ENCODE measurements at places on chromosomes 7 and 10.

- no peak for DNase-seq
Measured at GRCh38 chr7:96179341-96179740, 142.6 kb downstream of the SLC25A13 start.

DNA sequence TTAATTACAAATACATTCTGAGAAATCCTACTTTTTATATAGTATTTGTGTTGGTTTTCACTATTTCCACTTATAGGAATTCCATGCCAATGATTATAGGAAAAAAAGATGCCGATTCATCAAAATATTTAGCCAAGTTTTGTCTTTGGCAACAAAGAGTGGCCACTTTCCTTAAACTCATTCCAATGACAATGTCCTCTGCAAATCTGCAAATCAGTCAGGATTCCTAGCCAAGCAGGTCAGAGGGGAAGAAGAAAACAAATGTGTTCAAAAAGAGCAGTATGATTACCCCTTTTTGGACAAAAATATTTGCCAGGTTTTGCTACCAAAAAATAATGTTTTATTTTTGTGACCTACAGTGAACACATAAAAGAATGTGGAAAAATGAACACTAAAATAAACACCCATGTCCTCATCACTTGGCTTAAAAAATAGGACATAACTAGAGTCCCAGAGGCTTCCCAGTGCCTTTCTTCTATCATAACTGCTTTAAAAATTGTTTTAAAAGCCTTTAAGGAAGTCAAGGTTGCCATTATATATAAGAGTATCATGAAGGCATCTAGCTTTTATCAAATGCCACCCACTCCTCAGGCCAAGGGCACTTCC, 125.9 kb downstream of the ADAM12 start:
- no peak for DNase-seq

DNA sequence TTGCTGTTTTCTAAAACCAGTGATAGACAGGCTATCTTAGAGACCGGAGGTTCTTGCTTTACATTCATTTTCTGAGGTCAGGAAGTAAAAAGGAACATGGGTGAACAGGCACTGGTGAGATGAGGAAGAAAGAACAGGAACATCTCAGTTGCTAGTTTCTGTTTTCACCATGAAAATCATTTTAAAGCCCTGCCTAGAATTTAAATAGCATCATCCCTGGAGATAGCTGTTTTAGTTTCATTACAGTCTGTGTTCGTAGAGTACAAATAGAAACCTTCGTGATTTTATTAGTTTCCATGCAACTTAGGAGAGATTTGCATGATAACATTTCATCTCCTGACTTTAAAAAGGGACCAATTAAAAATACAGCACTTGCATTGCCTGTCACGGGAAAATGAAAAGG, 14.7 kb downstream of the KCNMA1 start:
- DNase-seq: no peak

DNA sequence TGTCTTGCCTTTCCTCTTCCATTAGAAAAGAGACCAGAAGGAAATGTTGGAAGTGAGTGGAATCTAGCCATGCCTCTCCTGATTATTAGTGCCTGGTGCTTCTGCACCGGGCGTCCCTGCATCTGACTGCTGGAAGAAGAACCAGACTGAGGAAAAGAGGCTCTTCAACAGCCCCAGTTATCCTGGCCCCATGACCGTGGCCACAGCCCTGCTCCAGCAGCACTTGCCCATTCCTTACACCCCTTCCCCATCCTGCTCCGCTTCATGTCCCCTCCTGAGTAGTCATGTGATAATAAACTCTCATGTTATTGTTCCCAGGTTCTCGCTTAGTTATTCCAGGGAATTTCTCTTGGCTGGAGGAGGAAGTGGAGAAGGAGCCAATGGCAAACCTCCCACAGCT, 4.2 kb downstream of the TMEM176A start:
- DNase-seq: no peak

DNA sequence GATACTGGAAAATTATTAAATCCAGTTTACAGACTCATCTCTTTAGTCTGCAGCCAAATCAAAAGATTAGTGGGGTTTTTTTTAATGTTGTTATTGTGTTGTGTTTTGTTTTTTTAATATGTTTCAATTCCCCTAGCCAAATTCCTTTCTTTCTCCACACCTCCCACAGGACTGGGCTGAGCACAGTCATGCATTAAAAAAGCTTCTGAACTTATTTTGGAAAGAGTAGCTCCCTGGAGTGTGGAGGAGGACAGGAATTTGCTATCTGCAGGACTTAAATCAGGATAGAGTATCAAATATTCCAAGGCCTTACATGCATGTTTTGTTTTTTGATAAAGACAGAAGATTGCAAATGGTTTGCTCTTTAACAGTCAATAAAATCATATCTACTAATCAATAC, 90.7 kb downstream of the GNAI1 start:
- no peak for DNase-seq

- no peak for DNase-seq
Measured at GRCh38 chr7:121084748-121085336, 96.3 kb downstream of the CPED1 start.

GRCh38 chr10:5434017-5434753, 21.8 kb downstream of the NET1 start:
- DNase-seq: no peak

DNA sequence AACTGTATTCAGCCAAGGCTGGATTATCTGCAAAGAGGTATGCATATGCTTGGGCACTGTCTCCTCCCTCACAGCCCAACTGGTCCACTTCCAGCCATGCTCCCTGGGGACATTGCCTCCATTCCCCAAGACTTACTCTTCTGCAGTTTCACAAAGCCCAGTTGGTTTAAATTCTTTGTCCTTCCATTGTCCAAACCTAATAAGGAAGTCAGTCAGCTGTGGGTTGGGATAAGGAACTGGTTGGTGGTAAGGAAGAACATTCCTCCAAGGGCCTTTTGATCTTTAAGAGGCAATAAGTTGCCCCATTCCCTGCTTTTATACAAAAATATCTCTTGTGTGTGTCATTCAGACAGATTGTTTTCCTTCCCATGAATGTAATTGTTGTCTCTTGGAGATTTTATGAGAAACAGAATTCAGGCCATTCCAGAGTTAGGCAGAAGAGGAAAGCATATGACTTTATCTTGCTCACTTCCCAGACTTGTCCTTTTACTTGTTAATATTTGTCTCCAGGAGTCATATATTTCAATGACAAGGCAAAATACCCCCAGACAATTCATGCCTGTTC, 673.7 kb downstream of the SUGCT start:
- no peak for DNase-seq

DNA sequence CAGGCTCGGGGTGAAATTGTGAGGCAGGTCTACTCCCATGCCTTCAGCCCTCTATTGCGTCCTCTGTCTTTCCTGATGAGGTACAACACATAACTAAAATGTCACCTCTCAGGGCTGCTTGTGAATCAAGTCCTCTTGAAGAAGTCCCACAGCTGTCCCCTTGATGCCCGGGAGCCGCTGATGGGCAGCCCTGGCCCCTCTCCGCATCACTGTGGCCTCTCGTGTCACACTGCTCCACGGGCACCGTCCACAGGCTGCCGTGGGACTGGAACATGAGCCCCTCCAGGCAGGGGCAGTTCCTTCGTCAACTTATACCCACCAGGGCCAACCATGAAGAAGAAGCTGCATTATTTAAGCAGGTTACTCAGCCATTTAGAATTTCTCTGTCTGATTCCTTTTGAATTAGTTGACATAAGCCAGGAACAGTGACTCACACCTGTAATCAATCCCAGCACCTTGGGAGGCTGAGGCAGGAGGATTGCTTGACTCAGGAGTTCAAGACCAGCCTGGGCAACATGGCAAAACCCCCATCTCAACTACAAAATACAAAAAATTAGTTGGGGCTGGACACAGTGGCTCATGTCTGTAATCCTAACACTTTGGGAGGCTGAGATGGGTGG, 58.5 kb upstream of the UBE3C start:
- DNase-seq: no peak

GRCh38 chr7:92632791-92633190, 42.6 kb upstream of the FAM133B start:
- no peak for DNase-seq

DNA sequence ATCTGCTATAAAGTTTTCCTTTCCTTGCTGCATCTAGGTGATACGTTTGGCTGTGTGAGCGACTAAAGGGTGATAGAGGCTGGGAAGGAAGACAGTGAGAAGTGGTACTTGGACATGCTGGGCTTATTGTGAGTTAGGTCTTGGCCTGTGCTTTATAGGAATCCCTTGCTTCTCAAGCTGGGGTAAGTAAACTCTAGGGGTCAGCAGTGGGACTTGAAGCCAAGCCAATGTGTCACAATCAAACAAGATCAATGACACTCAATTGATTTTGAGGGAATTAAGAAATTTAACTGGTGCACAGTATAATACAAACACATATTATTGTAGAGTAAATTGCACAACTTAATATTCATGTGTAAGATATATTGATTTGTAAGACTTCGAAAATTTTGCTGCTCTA, 155.8 kb upstream of the AOAH start:
- DNase-seq: no peak

DNA sequence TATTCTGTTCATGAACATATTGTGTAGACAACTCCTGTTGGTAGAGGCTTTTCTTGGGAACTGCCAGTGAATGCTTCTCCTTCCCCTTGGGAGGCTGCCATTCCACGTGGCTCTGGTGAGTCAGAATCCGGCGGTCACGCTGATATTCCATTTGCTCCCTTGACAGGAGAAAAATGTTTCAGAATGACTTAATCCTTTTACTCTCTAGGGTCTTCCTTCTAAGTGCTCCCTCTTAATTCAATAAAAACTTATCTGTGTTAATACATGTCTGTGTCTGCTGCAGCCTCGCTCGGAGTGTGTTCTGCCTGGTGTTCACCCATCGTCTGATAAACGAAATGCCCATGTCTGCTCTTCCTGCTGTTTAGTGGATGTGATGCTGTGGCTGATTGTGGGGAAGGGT, 278.6 kb downstream of the ARHGAP12 start:
- no peak for DNase-seq

DNA sequence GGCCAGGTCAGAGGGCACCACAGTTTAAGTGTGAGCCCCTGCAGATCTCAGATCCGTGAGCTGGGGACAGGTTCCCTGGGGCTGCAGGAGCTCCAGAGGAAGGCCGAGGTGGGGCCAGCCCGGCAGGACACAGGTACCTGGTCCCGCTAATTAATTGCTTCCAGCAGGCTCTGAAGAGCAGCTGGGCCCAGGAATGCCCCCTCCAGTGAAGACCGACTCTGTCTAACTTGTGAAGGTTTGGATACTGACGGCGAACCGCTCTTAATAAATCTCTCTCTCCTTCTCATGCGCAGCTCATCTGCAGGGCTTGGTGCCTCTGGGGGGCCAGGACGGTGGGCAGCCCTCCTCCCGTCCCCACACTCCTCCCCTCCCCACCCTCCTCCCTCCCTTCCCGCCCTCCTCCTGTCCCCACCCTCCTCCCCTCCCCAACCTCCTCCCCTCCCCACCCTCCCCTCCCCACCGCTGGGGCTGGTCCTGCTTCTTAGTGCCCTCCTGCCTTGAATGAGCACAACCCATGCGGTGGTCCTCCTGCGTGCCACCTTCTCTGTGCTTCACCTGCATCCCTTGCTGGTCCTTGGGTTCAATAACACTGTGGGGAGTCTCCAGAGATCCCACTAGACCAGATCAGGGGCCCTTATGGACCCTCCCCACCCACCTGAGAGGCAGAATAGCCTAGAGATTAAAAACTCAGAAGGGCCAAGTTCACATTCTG, 38.3 kb downstream of the PDGFA start:
- no peak for DNase-seq

- DNase-seq: no peak
Measured at GRCh38 chr7:142391191-142391992, 133.5 kb upstream of the PRSS58 start.

GRCh38 chr10:80268266-80268665, 21.2 kb downstream of the MAT1A start:
- DNase-seq: no peak

- no peak for DNase-seq
Measured at GRCh38 chr7:129993275-129993674, 40.5 kb upstream of the UBE2H start.

- no peak for DNase-seq
Measured at GRCh38 chr10:78702186-78702585, 366.6 kb upstream of the ZMIZ1 start.
